ENCODE measurements at places on chromosomes 16 and 17.

- no peak for DNase-seq
These were observed 83.9 kb downstream of the SPECC1 start for GRCh38 chr17:20092973-20093626.

DNA sequence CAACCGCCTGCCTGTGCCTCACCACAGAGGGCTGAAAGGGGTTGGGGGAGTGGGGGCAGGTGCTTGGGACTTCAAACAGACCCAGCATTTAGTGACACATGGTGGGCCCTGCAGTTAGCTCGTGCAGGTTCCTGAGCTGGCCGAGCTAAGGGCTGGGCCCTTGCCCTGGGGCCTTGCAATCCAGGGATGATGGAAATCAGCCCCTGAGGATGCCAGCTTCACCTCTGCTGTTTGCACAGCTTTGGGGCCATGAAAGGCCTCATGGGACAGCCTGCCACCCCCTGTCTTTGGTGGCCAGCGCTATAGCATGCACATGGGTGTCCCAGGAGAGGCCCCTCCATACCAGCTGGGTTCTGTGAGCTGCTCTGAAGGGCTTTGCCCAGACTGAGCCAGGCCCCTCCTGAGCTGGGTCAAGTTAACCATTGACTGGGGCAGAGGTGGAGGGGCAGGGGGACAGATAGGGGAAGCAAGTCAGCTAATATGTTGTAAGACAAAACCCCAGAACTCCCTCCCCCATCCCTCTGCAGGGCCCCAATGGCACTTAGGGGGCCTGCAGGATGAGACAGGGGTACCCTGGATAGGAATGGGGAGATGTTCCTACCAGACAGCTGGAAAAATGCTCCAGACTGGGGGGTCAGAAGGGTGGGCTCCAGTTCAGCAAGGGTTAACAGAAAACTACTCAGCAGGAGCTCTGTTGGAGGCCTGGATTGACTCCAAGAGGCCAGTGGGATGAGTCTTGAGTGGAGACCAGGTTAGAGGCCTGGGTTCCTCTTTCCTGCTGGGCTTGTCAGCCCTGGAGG lies 692 bp downstream of the PRR15L start:
- no peak for DNase-seq

DNA sequence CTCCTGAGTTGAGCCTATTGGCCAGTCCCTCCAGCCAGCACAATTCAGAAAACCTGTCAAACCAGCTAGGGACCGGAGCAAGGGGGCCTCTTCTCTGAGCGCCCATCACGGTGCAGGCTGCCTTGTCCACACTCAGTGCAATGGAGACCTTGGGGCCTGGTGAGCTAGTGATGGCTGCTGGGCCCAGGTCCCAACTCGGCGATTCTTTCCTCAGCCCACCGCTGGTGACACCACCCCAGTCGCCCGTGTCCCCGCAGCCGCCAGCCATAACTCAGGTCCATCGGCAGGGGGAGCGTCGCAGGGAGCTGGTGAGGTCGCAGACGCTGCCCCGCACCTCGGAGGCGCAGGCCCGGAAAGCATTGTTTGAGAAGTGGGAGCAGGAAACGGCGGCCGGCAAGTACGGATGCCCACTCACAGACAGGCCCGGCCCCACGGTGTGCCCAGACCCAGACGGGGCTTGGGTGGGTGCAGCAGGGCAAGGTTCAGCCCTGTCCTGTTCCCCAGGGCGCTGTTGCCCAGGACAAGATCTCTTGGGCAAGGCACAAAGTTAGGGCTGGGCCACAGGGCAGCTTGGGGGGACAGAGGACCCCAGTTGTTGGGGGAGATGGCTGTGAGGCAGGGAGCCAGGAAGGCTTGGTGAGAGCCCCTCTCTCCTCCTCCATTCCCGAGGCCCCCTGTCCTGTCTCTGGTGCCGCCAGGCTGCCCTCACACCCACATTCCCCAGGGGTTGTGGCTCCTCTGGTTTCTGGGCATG lies 10.8 kb downstream of the SMTNL2 start:
- no peak for DNase-seq

DNA sequence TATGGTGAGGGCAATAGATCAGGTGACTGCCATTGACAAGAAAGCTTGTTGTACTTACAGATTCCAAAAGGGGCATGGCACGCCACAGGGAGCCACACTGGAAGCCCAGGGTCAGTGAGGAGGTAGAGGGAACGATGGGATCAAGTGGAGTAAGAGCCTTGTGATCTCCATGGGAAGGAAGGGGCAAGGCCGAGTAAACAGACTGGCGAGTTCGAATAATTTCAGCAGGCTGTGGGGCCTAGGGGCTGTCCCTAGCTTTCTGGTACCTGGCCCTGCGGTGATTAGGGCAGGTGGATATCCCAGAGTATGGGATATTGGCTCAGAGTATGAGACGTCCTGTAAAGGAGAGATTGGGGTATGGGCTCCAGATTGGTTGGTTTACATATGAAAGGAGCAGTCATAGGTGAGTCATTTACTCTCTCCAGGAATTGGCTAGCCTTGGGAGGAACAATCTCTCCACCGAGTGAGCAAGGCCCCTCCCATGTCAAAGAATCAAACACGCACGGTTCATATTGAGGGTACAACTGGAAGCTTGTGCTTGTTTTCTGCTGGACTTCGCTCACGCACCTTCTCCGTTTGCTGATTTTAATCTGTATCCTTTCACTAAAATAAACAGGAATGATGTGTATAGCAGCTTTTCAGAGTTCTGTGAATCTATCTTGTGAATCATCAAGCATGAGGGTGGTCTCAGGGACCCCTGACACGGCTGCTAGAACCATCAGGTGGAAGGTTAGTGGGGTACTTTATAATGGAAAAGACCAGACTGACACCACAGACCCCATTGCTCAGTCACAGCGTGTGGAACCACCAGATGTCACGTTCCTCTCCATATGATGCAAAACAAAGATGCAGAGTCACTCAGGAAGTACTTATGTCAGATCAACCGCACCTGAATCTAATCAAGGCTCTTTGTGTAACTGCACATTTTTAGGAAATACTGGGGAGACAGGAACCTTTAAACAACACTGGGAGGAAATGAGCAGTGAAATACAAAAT lies 27.9 kb downstream of the GABARAPL2 start:
- no peak for DNase-seq

- DNase-seq, result no peak
These were observed 11.2 kb downstream of the CDRT15 start for GRCh38 chr17:14225254-14225980.

GRCh38 chr17:51455211-51455610 lies 194.9 kb downstream of the UTP18 start:
- no peak for DNase-seq

DNA sequence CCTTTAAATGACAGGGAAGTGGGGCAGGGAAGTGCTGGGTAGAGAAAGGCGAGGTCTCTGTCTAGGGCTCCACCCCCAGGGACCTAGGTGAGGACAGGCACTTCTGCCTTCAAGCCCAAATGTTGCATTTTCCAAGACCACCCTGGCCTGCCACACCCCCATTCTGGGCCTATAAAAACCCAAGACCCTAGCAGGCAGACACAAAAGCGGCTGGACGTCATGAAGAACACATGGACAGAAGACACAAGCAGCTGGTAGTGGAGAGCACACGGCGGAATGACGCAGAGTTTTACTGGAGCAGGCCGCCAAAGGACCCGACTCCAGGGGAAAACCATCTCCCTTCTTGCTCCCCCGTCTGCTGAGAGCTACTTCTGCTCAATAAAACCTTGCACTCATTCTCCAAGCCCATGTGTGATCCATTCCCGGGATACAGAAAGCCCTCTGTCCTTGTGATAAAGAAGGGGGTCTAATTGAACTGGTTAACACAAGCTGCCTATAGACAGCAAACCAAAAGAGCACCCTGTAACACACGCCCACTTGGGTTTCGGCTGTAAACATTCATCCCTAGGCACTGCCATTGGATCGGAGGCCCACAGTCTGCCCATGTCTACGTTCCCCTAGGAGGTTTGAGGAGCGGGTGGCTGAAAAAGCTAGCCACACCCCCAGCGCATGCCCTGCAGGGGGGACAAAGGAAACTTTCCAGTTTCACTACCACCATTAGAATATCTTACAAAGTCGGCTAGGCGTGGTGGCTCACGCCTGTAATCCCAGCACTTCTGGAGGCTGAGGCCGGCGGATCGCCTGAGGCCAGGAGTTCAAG lies 622.2 kb upstream of the SALL1 start:
- no peak for DNase-seq

DNA sequence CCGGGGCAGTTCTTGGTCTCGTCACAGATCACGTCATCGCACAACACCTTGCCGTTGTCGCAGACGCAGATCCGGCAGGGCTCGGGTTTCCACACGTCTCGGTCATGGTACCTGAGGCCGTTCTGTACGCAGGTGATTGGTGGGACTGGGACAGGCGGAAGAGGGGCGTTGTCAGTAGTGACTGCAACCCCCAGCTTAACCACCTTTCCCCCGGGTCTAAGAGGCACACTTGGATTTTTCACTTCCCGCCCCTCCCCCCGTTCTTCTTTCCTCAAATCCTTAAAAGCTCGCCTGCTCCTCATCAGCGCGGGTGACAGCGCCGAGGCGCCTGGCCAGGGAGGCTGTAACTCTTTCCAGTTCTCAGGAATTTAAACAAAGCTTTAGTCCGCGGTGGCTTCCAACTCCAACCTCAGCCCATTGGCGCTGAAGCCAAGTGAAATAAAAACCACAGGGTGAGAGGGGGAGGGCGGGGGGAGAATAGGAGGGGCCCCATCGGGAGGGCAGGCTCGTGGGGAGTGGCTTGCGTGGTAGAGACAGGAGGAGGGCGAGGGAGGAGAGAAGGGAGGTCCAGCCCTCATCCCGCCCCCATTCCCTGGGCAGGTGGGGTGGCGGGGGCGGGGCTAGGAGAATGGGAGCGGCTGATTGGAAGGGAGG lies 1.5 kb downstream of the COL1A1 start:
- DNase-seq, result peak; percentile 73

DNA sequence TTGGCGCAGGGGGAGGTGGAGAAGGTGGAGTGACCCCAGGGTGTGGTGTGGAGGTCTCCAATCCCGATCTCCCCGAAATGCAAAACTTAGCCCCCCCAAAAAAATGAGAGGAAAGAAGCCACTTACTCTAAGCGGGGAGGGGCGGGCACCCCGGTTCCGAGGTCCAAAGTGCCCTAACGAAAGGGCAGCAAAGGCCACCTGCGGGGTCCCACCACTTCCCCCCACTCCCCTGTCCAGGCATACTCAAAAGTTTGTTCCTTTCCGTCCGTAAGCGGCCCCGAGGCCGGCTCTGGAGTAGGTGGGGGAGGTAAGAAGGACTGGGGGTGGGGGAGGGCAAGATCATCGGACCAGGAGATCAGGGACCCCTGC lies 1.1 kb downstream of the TOX3 start:
- DNase-seq, result no peak

GRCh38 chr17:1787301-1787902 lies 25.5 kb downstream of the SERPINF1 start:
- DNase-seq, result no peak

- DNase-seq, result no peak
These were observed 67.4 kb downstream of the SNX29 start for GRCh38 chr16:12043953-12044352.

DNA sequence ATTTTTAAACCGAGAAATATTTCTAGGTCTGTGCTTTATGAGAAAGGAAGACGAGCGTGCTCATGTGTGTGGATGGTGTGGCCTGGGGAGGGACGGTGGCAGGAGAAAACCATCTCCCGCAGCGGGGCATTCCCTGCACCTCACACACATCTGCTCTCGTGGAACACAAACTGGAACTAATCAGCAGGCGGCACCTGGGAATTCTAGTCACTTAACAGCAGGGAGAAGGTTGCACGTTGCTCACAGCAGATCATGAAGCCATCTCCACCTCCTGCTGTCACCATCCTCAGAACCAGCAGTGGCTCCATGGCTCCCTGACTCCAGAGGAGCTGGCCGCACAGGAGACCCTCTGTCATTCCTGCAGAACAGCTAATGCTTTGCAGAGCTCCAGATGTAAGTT lies 35.2 kb downstream of the ADCY9 start:
- DNase-seq, result no peak

GRCh38 chr17:34996422-34997285 lies 16.3 kb downstream of the LIG3 start:
- DNase-seq, result no peak

- DNase-seq, result no peak
These were observed 12.5 kb upstream of the PYY start for GRCh38 chr17:43966276-43966675.

GRCh38 chr17:39364236-39365025 lies 37.0 kb downstream of the FBXL20 start:
- DNase-seq, result no peak

GRCh38 chr16:85593494-85594221 lies 19.5 kb upstream of the GSE1 start:
- DNase-seq, result peak; percentile 89

DNA sequence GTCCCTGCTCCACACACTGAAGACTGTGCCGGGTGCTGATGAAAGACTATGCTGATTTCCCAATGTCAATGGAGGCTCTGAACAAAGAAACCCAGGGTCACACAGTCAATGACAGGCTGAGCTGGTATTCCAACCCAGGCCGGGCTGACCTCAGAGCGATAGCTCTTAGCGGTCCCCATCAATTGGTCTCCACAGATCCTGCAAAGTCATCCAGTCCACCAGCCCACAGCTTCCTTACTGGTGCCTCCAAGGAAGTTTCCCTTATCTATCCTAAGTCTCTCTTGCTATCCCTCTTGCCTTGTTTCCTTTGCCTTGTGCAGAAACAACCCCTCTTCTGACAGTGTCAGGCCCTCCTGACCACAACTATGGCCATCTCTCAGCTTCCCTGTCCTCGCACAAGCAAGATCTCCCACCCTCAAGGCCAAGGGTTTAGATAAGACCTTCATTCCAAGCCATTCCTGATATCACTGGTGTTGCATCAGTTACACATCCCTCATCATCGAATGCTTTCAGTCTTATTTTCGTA lies 52.7 kb upstream of the KSR1 start:
- DNase-seq, result no peak

GRCh38 chr17:80104321-80104955 lies 3.1 kb downstream of the GAA start:
- peak; percentile 33 for DNase-seq

- DNase-seq, result no peak
These were observed 1.0 kb downstream of the TMEM92 start for GRCh38 chr17:50275279-50275678.

DNA sequence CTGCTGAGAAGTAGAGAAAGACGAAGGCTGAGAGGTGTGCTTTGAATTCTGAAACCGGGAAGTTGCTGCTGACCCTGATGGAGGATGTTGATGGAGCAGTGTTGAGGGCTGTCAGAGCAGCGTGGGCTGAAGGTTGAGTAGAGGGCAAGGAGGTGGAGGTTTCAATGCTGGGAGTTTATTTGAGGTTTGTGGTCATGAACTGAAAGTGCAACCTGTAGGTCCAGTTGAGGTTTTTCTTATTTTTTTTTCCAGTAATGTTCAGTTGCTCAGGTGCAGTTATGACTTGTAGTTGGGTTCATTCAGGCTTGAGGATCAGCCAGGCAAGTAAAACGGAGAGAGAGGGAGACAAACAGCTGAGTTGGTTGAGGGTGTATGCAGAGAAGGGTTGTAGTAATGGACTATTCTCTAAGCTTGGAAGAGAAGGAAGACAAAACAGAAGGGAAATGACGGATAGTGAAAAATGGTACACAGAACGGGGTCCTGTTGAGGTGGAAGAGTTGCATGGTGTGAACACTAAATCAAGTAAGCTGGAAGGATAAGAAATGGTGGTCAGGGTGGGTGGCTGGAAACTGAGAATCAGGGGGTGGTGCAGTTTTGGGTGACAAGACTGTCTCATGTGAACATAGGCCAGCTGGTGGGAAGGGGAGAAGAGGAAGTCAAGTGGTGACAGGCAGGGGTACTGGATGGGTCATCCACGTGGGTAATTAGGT lies 8.7 kb upstream of the UBE2G1 start:
- no peak for DNase-seq

Data from NCI-H1105 treated with DMSO at 0.1 percent for 48 hours (cell line).